ENCODE measurements at places on chromosomes 1 and 21. TPM values are rescaled to one million over a fixed set of nuclear protein-coding genes. Genes with fewer than 3 reads are reported as not detected.

GRCh38 chr1:7485086-7485780 lies 285.9 kb upstream of the VAMP3 start:
- no peak for DNase-seq

GRCh38 chr1:112524251-112524650 lies 15.5 kb downstream of the WNT2B start:
- no peak for DNase-seq

FOXD3 gene
- 0.06 TPM for total RNA-seq

DNA sequence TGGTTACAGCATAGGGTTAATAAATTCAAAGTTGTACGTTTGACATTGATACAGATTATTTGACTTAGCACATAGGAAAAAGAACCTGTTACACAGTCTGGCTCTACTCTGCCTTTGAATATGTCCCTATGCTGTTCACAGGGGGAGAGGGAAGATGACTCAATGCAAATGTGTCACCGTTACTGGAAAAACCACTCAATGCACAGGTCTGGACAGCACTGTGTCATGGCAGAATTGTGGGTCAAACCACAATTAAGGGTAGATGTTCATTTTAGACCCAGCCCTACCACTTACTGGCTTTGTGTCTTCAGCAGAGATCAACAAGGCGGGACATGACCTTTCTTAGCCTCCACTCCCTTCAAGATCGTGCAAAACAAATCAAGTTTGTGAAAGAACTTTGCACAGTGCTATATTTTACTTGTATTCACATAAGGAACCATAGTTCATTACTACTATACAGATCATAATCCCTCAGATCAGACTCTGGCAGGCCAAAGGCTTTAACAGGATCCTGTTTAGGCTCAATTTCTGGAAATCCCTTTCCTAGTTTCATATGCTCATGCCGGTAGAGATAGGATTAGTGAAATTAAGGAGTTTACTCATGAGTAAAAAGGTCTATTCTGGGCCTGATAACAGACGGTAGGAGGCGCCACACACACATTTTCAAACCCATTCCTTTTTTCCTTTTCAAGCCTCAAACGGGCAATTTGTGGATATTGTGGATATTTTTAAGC lies 22.1 kb downstream of the EIF2D start:
- peak; percentile 24 for DNase-seq

DNA sequence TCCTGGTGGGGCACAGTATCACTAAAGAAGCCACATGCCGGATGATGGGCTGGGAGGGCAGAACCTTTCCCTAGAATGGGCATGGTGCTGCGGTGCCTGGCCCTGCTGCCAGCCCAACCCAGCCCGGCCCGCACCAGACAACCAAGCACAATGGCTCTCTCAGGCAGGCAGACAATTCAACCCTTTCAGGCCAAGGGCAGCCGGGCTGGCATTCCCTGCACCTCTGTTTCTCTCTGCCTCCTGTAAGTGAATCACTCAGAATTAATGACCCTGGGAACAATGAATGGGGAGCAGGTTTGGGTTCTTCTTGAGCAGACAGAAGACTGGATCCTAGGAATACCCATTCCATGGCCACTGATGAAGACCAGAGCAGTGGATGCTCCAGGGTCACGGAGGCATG lies 41.0 kb upstream of the IFFO2 start:
- no peak for DNase-seq

TTLL7 gene
- 5.9 TPM for total RNA-seq

- peak; percentile 33 for DNase-seq
Measured at GRCh38 chr21:31873696-31874599, 1.1 kb downstream of the HUNK start.

DNA sequence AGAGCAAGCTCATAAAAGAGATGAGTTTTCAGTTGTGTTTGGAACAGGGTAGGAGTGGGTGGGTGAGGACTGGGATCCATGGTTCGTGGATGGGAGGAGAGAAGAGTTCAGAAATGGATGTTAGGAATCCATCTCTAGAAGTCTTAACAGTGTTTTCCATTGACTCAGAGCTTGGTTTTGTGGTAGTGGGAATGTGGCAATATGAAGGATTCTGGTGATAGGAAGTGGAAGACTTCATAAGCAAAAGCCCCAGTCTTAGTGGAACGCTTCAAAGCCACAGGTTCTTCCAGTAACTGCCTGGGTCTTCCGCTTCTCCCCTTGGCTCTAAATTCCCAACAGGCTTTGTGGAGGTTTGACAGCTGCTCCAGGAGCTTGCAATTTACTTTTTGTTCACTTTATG lies 167.9 kb downstream of the KCNJ6 start:
- no peak for DNase-seq

GRCh38 chr1:213162338-213162737 lies 111.3 kb downstream of the RPS6KC1 start:
- DNase-seq = no peak
